GM23338 (cell line): ENCODE measurements at places on chromosomes 1 and 21. TPM values are rescaled to one million over a fixed set of nuclear protein-coding genes. Genes with fewer than 3 reads are reported as not detected.

The MYOC gene
- not detected in 2 replicates for total RNA-seq

The MX2 gene
- 8.1 and 9.2 TPM in 2 replicates for total RNA-seq

The FCAMR gene
- not detected in 2 replicates for total RNA-seq

The GPR25 gene
- not detected in 2 replicates for total RNA-seq

The KISS1 gene
- 0.70 TPM in 1 of 2 replicates, not detected in the other for total RNA-seq

The ITSN1 gene
- 68.2 and 77.9 TPM in 2 replicates for total RNA-seq

The GADD45A gene
- total RNA-seq, result 25.9 and 30.8 TPM in 2 replicates

The CAMK2N1 gene
- total RNA-seq, result 0.52 and 0.82 TPM in 2 replicates

The LCE1B gene
- total RNA-seq, result not detected in 2 replicates

The MYOM3 gene
- not detected in 2 replicates for total RNA-seq

The OLFML3 gene
- total RNA-seq, result 69.9 and 73.6 TPM in 2 replicates

DNA sequence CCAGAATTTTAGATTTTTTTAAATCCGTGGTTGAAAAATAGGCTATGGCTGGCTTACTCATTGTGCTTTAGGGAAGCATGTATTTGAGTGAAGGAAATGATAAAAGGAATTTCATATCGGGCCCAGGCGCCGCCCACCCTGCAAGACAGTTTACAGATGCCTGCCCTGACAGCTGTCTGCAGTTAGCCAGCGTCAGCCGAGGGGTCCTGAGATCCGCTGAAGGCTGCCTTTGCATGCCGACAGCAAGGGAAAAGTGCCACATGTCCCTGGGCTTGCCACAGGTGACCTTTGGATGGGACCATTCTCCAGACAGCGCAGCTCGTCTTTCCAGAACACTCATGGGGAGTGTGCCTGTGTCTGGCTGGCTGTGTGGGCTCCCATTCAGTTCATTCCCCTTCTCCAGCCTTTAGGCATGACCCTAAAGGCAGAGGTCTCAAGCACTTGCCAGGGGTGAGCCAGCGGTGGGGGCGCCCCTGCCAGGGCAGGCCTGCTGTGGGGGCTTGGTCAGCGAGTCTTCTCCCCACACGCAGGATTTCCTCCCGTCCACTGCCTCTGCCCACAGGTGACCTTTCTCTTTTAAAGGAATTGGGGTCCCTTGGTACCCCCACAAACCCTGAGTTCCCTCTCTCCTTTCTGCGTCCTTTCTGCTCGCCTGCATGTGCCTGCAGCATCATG lies 46.1 kb upstream of the TRAPPC10 start:
- DNase-seq, result no peak

DNA sequence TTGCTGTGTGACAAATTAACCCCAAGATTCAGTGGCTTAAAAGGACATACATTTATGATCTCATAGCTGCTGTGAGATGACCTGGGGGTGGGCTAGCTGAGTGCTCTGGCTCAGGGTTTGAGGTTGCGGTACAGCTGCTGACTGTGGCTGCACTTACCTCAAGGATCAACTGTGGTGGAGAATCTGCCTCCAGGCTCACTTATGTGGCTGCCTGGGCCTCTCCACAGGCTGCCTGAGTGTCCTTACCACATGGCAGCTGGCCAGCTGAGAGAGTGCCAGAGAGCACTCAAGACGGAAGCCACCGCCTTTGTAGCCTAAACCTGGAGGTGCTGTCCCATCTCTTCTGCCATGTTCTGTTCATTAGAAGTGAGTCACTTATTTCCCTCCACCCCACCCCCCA lies 5.7 kb downstream of the LRRC71 start:
- no peak for DNase-seq

GRCh38 chr1:221256773-221257172 lies 377.5 kb downstream of the HLX start:
- no peak for DNase-seq

GRCh38 chr1:235023711-235024439 lies 104.8 kb downstream of the TOMM20 start:
- DNase-seq, result no peak

GRCh38 chr21:37220433-37220980 lies 46.6 kb downstream of the VPS26C start:
- DNase-seq, result peak; percentile 66

- peak; percentile 83 for DNase-seq
Observed at GRCh38 chr21:36135391-36136102, 668 bp downstream of the CBR3 start.

DNA sequence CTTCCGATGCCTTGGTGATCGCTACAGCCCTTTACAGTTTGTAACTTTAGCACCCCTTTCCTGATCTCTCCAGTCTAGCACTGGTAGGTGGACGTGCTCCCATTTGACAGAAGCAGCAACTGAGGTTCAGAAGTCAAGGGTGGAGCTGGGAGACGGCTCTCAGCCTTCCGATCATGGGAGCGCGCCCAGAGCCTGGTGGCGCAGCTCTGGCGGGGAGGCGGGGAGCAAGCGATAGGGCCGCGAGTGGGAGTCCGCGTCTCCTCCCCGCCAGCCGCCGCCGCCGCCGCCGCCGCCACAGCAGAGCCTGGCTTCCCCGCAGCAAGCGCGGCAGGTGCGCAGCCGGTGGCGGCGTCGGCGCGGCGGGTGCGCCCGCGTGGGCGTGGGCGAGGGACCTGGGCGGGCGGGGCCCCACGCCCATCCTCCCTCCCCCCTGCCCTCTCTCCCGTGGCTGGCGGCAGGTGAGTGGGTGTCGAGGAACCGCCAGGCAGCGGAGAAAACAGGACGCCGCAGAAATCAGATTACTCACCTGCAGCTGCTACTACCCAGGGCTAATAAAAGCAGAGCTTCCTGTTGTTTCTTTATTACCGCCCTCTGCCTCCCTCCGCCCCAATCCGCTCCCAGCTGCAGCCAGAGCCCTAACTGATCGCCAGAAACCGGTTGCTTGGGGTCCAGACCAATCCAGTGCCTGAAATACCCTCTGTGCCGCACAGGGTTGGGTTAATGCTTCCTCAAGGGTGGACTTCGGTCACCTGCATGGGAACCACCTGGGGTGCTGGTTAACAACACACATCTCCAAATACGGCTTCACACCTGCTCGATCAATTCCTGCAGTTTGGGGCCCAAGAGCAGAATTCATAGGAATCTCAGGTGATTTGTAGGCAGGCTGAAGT lies 60.2 kb upstream of the ID3 start:
- peak; percentile 86 for DNase-seq

- DNase-seq, result peak; percentile 24
Observed at GRCh38 chr21:33162436-33162951, 67.2 kb upstream of the IFNAR2 start.

- DNase-seq, result no peak
Observed at GRCh38 chr1:66237042-66237441, 296.9 kb upstream of the SGIP1 start.

DNA sequence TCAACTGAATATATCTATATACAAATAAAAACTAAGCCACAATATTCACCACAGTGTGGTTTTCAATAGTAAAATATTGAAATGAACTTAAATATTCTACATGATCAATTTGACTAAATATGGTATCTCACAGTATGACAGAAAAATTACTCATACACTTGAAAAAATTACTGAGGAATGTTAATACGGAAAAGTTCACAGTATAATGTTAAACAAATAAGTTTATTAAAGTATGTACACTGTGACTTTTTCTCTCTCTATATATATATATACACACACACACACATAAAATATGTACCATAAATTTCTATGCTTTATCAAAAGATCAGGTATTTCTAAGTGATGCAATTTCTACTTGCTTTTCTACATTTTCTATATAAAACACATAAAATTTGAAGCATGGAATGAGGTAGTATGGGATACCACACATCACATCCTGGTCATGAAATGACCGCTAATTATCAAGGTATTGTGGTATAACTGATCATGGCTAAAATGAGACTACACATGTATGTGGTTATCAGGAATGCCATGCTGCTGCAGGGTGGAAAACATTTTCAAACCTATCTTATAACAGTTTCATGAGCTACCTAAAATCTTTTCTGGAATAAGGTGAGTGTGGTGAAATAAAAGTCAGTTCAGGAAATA lies 102.3 kb downstream of the CDC42BPA start:
- no peak for DNase-seq

- no peak for DNase-seq
Observed at GRCh38 chr1:83761167-83762038, 237.5 kb downstream of the TTLL7 start.

DNA sequence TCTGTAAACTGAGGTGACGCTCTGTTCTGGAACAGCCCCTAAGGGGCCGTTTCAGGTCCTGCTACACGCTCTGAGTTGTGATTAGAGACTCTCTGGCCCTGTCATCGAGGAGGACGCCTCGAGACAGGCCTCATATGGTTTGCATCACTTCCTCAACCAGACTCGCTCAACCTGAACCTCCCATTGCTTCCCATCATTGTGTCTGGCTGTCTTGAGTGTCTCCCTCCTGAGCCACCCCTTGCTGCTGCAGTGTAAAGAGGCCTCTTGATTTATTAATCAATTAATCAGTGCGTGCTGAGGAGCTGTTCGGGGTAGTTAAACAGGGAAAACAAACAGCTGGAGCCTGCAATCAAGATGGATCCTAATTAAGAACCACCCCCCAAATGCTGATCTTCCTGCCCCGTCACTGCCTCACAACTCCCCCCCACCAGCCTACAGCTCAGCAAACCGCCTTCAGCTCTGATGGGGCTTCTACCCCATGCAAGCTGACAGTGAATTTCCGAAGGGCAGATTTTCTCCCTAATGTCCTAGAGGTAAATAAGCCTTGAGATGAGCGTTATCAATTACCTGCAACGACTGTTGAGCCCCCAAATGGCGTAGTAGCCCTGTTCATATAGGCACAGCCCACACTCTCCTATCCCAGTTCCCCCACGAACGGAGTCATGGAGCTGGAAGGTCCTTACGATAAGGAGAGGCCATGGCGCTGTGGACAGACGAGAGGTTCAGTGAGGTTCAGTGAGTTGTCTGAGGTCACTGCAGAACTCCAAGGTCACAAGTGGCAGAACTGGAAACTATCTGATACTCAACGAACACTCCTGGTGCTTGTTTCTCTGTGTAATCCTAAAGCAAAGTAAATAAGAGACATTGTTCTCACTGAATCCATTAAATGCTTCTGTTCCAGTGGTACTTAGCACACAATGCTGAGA lies 210.6 kb downstream of the KIF26B start:
- DNase-seq, result no peak

DNA sequence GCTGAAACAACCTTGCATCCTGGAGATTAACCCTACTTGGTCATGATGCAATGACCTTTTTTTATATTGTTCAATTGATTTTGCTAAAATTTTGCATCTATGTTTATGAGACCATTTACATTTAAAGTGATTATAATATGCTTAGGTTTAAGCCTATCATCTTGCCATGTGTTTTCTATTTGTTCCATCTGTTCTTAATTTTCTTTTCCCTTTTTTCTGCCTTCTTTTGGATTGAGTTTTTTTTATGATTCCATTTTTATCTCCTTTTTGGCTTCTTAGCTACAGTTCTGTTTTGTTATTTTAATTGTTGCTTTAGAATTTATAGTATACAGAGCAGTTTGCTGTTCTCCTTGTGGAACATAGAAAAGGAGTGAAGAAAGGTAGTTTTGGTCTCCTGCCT lies 385.1 kb upstream of the USP24 start:
- DNase-seq, result no peak

GRCh38 chr1:231924180-231924579 lies 297.6 kb downstream of the DISC1 start:
- no peak for DNase-seq

DNA sequence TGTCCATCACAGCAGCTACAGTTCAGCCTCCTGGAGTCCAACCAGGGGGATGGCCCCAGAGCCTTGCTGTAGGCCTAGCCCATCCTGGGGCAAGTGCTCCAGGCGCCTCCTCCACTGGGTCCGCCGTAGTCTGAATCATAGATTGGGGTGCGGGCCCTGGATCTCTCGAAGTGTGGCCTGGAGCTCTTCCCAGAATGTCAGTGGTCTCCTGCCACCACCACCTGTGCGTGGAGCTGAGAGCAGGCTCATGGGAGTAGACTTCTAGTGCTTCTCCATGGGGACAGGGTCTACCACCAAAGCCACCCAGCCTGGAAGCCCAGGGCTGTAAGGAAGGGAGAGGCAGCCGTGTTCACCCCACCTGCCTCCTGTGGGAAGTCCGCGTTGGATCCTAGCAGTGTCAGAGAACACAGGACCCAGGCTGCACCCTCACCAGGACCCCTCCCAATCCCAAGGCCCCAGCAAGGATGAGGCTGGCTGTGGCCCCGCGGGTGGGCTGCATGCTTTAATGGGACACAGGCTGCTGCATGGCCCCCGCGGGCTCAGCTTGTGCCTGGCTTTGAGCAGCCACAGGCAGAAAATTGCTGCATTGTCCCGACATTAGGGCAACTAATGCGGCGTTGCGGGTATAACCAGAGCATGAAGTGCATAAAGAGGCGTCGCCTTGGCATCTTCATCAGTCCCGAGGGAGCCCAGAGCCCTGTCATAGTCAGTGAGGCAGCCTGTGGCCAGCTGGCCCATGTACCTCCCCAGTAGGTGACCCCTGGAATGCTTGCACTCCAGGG lies 735 bp upstream of the HES3 start:
- DNase-seq, result peak; percentile 64
